Cardiac septum (tissue), 1 donor: ENCODE measurements at places on chromosomes 3 and 15. TPM values are rescaled to one million over a fixed set of nuclear protein-coding genes. Genes with fewer than 3 reads are reported as not detected.

SMARCC1 gene
- total RNA-seq, result 31.7 TPM

REC114 gene
- total RNA-seq, result not detected

AQP9 gene
- 2.9 TPM for total RNA-seq

NDUFB5 gene
- total RNA-seq, result 258 TPM

GRCh38 chr3:119490153-119490552 lies 8.2 kb upstream of the TIMMDC1 start:
- no peak for DNase-seq
